ENCODE measurements at places on chromosomes 7 and 10.

GRCh38 chr10:103470761-103471653 lies 8.0 kb downstream of the CALHM3 start:
- DNase-seq = no peak

- no peak for DNase-seq
Measured at GRCh38 chr7:24831240-24831639, 74.0 kb upstream of the GSDME start.

DNA sequence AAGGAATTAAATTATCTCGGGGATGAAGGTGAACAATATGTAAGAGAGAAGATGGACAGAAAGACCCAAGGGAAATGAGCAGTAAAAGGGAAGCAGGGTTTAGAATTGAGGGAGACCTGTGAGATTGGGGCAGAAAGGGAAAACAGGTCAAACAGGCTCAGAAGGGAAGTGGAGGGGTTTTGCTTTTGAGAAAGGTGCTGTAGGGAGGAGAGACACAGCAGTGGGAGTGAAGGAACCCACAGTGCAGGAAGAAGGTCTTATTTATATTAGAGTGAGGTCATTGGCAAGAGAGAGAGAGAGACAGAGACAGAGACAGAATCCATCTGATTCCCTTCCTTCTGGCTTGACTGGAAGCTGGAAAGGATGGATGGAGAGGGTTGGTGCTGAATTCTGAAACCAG lies 3.5 kb upstream of the TCAF1 start:
- no peak for DNase-seq

- no peak for DNase-seq
Measured at GRCh38 chr10:44888886-44889285, 22.3 kb upstream of the TMEM72 start.

All from left kidney (tissue), 8 donors.